GM23248 (cell line): ENCODE measurements at places on chromosomes 16 and 17.

DNA sequence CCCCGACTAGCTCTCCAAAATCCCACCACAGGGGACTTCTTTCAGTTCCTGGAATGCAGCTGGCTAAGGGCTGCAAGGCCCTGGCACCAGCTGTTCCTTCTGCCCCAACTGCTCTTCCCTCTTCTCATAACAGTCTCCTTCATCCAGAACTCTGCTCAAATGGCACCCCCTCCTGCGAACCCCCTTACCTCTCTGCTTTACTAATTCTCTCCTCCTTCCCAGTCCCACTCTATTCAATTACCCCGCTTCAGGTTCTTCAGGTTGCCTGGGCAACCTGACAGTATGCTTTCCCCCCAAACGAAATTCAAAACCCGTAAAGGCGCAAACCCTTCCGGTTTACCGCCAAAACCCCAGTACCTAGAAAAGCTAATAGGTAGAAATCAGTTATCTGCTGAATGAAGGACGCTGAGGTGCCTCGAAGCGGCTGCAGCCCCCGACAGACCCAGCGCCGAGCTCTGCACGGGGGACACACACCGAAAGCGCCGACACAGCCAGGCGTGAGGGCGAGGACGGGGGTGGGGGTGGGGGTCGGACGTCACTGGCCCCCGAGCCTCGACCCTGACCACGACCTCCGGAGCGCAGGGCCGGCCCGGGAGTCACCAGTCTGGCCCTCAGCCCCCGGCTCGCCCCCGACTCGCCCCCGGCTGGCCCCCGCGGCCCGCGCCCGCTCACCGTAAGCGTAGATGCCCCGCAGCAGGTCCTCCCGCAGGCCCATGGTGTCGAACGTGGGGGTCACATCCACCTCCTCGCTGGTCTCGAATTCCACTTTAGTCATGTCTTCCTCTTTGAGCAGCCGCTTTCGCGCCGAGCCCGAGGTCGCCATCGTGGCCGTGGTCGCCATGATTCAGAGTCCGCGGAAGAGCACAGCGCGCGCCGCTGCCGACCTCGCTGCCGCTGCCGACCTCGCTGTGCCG lies 550 bp downstream of the EIF4A3 start:
- peak; percentile 56 for DNase-seq

- no peak for DNase-seq
Observed at GRCh38 chr17:67606471-67606870, 111.3 kb upstream of the NOL11 start.

GRCh38 chr17:75250009-75250471 lies 11.4 kb downstream of the GGA3 start:
- DNase-seq, result peak; percentile 61

DNA sequence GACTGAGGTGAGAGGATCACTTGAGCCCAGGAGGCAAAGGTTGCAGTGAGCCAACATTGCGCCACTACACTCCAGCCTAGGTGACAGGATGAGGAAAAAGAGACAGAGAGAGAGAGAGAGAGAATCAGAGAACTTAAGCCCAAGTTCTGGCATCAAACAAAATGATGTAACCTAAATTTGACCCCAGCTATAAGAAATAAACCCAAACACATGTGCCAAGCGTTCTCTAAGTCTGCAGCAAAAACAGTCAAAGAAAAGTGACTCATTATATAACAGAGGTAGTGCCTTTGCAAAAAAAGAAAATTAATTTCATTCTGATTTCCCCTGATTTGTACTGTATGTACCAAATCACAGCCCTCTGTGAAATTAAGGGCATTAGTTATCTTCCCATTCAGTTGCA lies 89.5 kb downstream of the CDH11 start:
- no peak for DNase-seq

DNA sequence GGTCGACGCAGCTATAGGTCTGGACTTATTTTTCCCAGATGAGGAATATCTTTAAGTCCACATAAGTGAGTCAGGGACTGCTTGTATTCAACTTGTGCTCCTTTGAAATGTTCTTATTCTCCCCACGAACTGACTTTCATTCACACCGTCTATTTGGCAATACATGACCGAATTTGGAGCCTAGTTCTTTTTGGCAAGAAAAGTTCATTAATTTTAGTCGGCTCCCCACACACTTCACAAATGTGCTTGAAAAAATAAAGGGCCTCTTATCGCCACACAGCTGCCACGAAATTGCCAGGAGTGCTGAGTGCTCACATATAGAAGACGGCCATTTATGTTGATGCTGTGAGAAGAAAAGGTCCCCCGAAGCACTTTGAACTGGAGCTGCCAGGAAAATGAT lies 152.6 kb downstream of the PRKCA start:
- no peak for DNase-seq

DNA sequence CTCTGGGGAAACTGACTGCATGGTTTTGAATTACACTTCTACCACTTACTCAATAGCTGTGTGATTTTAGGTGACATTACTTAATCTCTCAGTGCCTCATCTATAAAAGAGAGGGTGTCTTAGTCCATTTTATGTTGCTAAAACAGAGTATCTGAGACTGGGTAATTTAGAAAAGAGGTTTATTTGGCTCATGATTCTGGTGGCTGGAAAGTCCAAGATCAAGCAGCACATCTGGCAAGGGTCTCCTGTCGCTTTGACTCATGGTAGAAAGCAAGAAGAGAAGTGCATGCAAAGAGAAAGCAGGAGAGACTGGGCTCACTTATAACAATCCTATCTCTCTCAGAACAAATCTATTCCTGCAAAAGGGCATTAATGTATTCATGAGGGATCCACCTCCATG lies 132.4 kb upstream of the IRX5 start:
- DNase-seq, result no peak

DNA sequence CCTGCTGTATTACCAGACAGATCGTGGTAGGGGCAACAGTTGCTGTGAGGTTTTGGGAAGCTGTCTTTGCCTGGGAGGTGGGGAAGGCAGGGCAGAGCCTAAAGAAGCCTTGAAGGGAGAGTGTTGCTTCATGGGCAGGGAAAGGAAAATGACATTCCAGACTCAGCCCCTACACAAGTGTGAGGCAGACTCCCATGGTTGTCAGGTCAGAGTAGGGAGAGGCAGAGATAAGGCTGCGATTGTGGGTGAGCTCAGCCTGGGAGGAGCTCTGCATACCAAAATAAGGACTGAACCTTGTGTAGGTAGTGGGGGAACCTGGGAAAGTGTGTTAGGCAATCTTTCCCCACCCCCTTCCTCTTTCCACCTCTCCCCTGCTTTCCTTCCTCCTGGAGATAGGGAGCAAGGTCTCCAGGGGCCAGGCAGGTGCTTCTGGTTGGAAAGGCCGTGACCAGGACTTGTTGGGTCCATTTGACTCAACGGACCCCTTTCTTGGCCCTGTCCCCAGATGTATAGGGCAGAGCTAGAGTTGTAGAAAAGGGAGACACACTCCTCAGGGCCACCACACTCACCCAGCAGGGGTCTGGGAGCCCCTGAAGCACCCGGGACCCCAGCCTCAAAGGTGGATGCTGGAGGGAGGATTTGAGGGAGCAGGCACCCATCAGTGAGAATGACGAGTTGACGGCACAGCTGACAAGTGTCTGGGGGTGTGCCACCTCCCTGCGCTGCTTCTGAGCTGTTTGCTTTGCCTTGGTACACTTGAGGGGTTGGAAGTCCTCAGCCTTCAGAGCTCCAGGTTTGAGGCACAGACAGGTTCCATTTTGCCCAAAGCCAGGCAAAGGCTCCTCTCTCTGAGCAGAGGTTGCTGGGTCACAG lies 18.5 kb upstream of the TOB1 start:
- DNase-seq, result no peak

DNA sequence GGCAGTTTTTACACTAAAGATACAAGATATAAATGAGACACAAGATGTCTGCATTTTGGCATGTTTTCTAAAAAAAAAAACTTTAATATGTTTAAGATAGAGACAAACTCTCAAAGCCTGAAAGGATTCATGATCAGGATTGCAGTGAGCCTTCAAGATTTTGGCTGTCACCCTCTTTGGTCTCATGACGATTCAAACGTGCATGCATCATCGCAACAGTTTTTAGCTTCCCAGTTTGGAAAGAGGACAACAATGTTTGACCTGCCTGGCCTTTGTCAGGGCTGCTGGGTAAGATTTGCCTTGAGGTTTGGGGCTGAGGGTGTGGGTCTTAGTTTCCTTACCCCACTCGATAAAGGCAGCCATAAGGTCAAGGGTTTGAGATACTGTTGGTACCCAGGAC lies 134.1 kb downstream of the RGS9 start:
- no peak for DNase-seq

DNA sequence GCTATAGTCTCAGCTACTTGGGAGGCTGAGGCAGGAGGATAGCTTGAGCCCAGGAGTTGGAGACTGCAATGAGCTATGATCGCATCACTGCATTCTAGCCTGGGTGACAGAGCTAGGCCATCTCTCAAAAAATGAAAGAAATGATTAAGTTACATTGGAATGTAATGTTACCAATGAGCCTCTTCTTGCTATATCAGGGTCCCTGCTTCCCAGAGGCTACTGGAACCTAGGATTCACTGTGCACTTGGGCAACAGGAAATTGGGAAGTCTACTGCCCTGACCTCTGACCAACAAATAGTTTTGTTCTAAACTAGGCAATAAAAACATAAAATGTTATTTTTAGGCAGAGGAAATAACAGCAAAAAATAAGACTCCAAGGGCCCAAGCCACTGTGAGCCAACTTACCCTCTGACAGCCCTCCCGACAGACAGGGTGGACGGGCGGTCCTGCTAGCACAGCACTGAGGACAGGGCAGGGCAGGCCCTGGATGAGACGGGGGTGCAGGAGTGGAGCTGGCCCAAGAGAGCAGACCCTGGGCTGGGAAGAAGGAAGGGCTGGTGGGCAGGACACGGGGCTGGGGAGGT lies 27.5 kb downstream of the NSMCE1 start:
- peak; percentile 76 for DNase-seq

- DNase-seq, result no peak
Observed at GRCh38 chr16:84005391-84005790, 37.2 kb downstream of the SLC38A8 start.

- DNase-seq, result peak; percentile 23
Observed at GRCh38 chr16:75818491-75818890, 92.2 kb upstream of the CPHXL start.

DNA sequence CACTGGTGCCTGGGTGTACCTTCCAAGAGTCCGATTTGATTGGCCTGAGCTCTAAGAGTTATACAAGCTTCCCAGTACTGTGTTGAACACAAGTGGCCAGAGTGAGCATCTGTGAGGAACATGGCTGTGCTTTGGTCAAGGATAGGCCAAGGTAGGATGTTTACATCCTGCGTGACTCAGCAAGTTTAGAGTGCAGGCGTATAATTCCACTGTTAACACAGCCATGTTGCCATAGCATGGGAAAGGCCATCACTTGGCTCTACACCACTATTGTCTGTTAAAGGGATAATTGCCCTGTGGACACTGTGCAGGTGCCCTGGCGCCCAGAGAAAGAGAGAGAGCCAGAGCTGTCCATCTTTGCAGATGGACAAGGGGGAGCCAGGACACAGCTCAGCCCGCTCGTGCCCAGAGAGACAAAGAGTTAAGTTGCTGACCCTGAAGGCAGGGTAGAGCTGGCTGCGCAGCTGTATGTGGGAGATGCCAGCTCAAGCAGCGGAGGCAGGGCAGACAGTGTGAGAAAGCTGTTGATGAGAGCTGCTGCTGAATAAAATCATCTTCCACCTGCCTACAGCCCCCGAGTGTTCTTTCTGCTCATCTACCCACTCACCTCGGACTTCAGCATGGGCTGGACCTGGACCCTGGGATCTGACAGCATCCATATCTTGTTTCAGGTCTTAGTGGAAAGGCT lies 11.7 kb downstream of the CFAP52 start:
- no peak for DNase-seq

- DNase-seq, result no peak
Observed at GRCh38 chr16:4338125-4338582, 13.0 kb downstream of the PAM16 start.

DNA sequence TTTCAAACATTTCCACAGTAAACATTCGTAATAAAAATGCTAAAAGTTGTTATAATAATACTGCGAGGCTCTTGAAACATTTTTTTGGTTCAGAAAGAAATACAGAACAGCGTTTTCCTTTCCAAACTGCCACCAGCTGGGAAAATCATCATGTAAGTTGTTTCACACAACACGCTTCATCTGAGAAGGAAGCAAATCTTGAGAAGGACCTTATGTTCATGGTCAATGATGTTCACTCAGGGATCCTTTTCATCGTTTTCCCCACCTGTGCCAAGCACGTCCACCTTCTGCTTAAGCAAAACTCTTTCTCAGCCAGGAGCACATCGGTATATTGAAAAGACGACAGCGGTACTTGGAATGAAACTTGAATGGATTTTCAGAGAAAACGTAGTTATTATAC lies 274.5 kb upstream of the ELAC2 start:
- no peak for DNase-seq

DNA sequence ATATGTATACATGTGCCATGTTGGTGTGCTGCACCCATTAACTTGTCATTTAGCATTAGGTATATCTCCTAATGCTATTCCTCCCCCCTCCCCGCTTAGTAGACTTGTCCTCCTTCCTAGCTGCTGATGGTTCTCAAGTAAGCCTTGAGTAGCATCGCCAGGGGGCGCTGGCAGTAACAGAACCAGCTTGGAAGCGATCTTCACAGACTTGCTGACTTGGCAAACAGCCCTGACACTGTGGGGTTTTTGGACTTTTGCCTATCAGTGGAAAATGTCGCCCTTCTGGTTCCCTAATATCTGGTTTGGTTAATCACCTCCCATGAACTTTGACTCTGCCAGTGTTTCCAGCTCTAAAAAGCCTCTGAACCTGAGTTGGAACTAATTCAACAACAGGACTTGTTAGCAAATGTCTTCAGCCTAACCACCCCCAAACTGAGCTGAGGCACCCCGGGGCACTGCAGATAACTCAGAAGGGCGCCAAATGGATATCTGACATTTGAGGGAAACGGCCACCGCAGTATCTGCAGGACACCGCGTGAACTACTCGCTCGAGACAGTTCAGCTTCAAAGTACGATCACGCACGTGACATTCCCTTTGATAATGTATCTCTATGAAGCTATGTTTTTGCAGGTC lies 15.4 kb upstream of the SPATA32 start:
- DNase-seq, result peak; percentile 92

GRCh38 chr17:82242977-82243647 lies 14.3 kb downstream of the SLC16A3 start:
- peak; percentile 89 for DNase-seq

- peak; percentile 24 for DNase-seq
Observed at GRCh38 chr16:1535391-1536291, 2.2 kb downstream of the TMEM204 start.

- DNase-seq, result no peak
Observed at GRCh38 chr17:43588664-43589435, 42.7 kb upstream of the ETV4 start.

GRCh38 chr16:88058817-88059216 lies 107.6 kb downstream of the BANP start:
- no peak for DNase-seq
